ENCODE measurements at places on chromosomes 2 and 18.

DNA sequence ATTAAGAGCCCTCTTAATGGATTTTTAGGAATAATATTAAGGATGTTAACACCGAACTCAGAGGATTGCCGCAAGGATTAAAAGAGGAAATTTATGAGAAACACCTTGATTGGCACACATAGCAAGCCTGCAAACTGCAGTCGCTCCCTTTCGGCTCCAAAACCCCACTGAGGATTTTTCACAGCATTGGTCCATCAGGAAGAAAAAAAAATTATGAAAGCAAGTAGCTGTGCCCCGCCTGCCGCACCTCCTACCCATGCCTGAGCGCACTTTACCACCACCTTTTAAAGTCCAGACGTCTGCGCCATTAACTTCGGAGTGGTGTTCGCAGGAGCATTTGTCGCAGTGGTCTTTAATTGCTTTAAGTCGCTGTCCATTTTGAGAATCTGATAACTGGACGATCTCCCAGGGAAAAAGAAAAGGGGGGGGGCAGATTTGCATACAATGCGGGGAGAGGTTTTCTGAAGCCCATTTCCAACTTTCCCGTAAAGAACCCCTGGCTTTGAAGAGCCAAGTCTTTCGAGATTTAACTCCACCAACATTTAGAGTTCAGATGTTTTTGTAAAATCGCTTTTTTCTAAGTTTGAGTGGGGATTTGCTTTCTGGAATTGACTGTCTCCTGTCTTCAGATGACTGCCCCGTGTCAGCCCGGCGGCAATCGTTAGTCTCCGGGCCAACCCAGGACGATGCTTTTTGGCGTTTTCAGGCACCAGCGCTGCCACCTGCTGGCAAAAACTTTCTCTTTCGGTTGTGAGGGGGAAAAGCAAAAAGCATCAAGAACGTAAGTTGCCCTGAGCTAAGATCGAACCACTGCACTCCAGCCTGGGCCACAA lies 913 bp upstream of the TRABD2A start:
- peak overlapping the region; percentile 92 for H3K27ac ChIP-seq
- peaks cover 27% of the 10 kb centered on the region for H3K4me1 ChIP-seq
- peak overlapping the region; percentile 94 for H3K4me3 ChIP-seq
- H3K27me3 ChIP-seq, result no peaks in the 10 kb centered on the region
- peaks cover 9% of the 10 kb centered on the region for H3K36me3 ChIP-seq

GRCh38 chr2:152304836-152305235 lies 30.1 kb upstream of the FMNL2 start:
- no peaks in the 10 kb centered on the region for H3K36me3 ChIP-seq
- peaks cover 42% of the 10 kb centered on the region for H3K27me3 ChIP-seq
- DNase-seq, result no peak
- no peak overlapping the region for H3K4me3 ChIP-seq
- no peak overlapping the region for H3K27ac ChIP-seq
- no peaks in the 10 kb centered on the region for H3K4me1 ChIP-seq

DNA sequence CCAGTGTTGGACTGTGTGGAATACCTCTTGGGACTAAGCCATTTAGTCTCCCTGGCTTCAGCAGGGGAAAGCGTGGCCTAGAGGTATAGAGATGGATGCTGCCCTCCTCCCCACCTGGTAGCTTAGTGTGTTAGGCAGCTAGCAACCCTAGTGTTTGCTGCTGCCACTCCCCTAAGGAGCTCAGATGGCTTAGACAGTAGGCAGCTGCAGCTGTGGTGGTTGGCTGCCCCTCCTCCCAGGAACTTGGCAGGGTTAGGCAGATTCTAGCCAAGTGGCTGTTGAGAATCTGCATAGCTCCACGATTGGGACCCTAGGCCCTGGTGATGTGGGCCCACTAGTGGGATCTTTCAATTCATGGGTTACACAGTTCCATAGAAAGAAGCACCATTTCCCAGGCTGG lies 550.4 kb upstream of the CHAC2 start:
- no peaks in the 10 kb centered on the region for H3K27me3 ChIP-seq
- DNase-seq, result no peak
- H3K27ac ChIP-seq, result no peak overlapping the region
- H3K4me3 ChIP-seq, result no peak overlapping the region
- H3K4me1 ChIP-seq, result no peaks in the 10 kb centered on the region
- no peaks in the 10 kb centered on the region for H3K36me3 ChIP-seq

DNA sequence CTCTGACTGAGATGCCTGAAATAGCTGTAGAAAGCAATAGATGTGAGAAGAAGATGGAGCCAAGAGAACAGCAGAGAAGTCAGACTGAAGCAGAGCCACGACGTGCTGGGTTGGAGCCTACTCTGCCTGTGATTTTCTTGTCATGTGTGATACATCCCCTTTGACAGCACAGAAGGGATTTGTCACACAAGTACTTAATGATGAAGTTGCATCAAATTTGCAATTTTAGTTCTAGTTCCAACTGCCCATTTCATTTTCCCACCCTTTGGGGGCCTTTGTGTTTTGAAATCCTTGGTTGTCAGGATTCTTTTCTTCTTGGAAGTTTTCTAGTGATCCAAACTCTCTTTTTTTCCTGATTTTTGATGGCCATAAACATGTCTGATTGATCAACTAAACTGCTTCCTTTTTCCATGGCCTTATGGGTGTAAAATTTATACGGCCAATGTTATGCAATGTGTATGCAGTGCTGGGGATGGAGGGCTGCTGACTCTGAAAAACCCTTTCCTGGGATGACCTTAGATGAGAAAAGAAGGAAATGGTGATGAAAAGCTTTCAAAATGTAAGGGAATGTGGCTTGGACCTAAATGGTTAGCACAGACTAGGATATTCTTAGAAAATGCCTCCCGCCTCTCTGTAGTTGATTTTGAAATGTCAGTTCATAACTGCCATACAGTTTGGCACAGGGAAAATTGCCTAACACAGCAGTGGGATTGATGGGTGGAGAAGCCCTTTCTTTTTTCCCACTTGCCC lies 9.6 kb upstream of the B3GNT2 start:
- no peak for DNase-seq
- H3K36me3 ChIP-seq, result no peaks in the 10 kb centered on the region
- H3K4me3 ChIP-seq, result no peak overlapping the region
- no peak overlapping the region for H3K27ac ChIP-seq

- H3K36me3 ChIP-seq, result peaks cover 3% of the 10 kb centered on the region
- H3K4me1 ChIP-seq, result no peaks in the 10 kb centered on the region
- H3K4me3 ChIP-seq, result no peak overlapping the region
Measured at GRCh38 chr2:221350616-221351015, 221.5 kb downstream of the EPHA4 start.

DNA sequence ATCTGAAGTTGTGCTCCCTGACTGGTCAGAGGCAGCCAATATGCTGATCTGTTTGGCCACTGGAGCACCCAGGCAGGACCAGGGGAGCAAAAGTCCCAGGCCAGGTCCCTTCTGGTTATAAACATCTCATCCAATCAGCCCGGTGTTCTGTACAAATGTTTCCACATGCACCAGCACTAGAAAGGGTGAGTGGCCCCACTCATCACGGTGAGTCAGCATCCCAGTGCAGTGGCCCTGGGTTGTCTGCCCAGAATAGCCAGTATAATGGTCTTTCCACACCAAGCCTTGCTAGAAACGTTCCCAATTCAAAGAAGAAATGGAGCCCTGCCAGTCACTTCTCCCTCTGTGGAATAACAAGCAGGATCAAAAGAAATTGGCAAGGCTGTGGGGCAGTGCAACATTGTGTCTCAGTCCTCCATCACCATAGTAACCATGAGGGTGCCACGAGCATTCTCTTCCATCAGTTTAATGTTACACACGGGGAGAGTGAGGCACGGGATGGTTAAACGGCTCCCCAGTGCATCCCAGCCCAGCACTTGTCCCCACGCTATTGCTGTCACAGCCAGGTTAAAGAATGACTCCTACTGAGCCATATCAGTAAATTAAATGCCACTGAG lies 174.9 kb downstream of the SEPTIN10 start:
- no peaks in the 10 kb centered on the region for H3K4me1 ChIP-seq
- H3K27ac ChIP-seq, result no peak overlapping the region
- H3K27me3 ChIP-seq, result peaks cover 31% of the 10 kb centered on the region
- no peak overlapping the region for H3K4me3 ChIP-seq

- H3K4me3 ChIP-seq, result no peak overlapping the region
- H3K27me3 ChIP-seq, result peaks cover 24% of the 10 kb centered on the region
- peaks cover 2% of the 10 kb centered on the region for H3K4me1 ChIP-seq
- DNase-seq, result no peak
- no peak overlapping the region for H3K27ac ChIP-seq
Measured at GRCh38 chr2:152466041-152466440, 131.1 kb downstream of the FMNL2 start.

- no peaks in the 10 kb centered on the region for H3K27me3 ChIP-seq
- H3K4me1 ChIP-seq, result no peaks in the 10 kb centered on the region
- H3K27ac ChIP-seq, result no peak overlapping the region
- DNase-seq, result no peak
- H3K36me3 ChIP-seq, result peaks cover 2% of the 10 kb centered on the region
- no peak overlapping the region for H3K4me3 ChIP-seq
Measured at GRCh38 chr2:28164280-28164801, 228.3 kb upstream of the FOSL2 start.

- no peak overlapping the region for H3K4me3 ChIP-seq
- H3K4me1 ChIP-seq, result no peaks in the 10 kb centered on the region
- no peak for DNase-seq
- peaks cover 18% of the 10 kb centered on the region for H3K27me3 ChIP-seq
- no peak overlapping the region for H3K27ac ChIP-seq
Measured at GRCh38 chr18:51639541-51639940, 442.1 kb upstream of the MEX3C start.

- no peaks in the 10 kb centered on the region for H3K36me3 ChIP-seq
- H3K4me3 ChIP-seq, result no peak overlapping the region
- no peaks in the 10 kb centered on the region for H3K27me3 ChIP-seq
- DNase-seq, result no peak
- no peak overlapping the region for H3K27ac ChIP-seq
- peaks cover 5% of the 10 kb centered on the region for H3K4me1 ChIP-seq
Measured at GRCh38 chr18:3604498-3605408, 154.8 kb downstream of the TGIF1 start.

DNA sequence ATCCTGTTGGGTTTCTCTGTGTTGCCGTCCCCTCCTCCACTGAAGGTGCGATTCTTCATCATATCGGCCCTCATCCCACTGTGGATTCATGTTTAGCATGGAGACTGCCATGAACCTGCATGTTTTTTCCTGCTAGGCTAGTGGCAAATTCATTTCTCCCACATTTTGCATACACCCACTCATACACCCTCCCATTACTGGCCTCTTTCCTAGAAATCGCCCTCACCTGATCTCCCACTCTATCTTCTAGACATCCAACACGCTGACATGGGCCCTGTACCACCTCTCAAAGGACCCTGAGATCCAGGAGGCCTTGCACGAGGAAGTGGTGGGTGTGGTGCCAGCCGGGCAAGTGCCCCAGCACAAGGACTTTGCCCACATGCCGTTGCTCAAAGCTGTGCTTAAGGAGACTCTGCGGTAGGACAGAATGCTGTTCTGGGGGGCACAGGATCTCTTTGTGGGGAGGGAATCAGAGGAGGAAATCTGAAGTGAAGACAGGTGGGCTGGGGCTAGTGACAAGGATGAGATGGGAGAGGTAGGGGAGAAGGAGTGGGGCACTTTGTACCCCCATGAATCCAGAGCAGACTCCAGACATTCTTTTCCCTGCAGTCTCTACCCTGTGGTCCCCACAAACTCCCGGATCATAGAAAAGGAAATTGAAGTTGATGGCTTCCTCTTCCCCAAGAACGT lies 17.7 kb downstream of the PRKAG3 start:
- no peaks in the 10 kb centered on the region for H3K4me1 ChIP-seq
- H3K27ac ChIP-seq, result no peak overlapping the region
- DNase-seq, result no peak
- H3K4me3 ChIP-seq, result no peak overlapping the region

GRCh38 chr2:42021464-42021863 lies 26.4 kb upstream of the PKDCC start:
- H3K4me1 ChIP-seq, result no peaks in the 10 kb centered on the region
- H3K27me3 ChIP-seq, result peaks cover 16% of the 10 kb centered on the region
- H3K36me3 ChIP-seq, result no peaks in the 10 kb centered on the region
- H3K27ac ChIP-seq, result no peak overlapping the region

GRCh38 chr2:9753665-9754531 lies 89.4 kb upstream of the TAF1B start:
- peak overlapping the region; percentile 92 for H3K27ac ChIP-seq
- peaks cover 12% of the 10 kb centered on the region for H3K36me3 ChIP-seq
- peak overlapping the region; percentile 91 for H3K4me3 ChIP-seq
- DNase-seq, result peak; percentile 51
- no peaks in the 10 kb centered on the region for H3K27me3 ChIP-seq

GRCh38 chr2:237315829-237316225 lies 98.1 kb downstream of the COL6A3 start:
- H3K4me3 ChIP-seq, result no peak overlapping the region
- H3K27me3 ChIP-seq, result peaks cover 33% of the 10 kb centered on the region
- H3K4me1 ChIP-seq, result no peaks in the 10 kb centered on the region

- no peak overlapping the region for H3K4me3 ChIP-seq
- H3K27ac ChIP-seq, result no peak overlapping the region
- H3K27me3 ChIP-seq, result peaks cover 34% of the 10 kb centered on the region
- H3K4me1 ChIP-seq, result peaks cover 3% of the 10 kb centered on the region
- no peak for DNase-seq
Measured at GRCh38 chr2:176488431-176488830, 219.2 kb downstream of the MTX2 start.

DNA sequence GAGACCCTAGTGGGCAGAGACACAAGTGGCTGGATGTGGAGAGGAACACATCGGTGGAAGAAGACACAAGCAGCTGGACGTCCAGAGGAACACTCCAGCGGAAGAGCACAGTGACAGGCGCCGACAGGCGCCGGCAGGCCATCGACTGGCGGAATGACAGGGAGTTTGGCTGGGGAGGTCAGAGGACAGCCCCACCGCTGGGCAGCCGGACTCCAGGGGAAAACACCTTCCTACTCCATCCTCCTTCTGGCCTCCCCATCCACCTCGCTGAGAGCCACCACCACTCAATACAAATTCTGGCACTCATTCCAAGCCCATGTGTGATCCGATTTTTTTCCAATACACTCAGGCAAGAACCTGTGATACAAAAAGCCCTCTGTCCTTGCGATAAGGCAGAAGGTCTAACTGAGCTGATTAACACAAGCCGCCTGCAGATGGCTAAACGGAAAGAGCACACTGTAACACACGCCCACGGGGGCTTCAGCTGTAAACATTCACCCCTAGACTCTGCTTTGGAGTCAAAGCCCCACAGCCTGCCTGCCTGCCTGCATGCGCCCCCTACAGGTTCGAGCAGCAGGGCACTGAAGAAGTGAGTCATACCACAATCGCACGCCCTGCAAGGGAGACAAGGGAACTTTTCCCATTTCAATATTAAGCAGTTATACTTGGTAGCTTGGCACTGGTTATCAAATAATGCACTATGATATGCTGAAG lies 50.2 kb upstream of the LRP1B start:
- H3K27ac ChIP-seq, result no peak overlapping the region
- H3K4me3 ChIP-seq, result no peak overlapping the region
- no peaks in the 10 kb centered on the region for H3K4me1 ChIP-seq
- H3K36me3 ChIP-seq, result no peaks in the 10 kb centered on the region
- no peak for DNase-seq
- no peaks in the 10 kb centered on the region for H3K27me3 ChIP-seq

DNA sequence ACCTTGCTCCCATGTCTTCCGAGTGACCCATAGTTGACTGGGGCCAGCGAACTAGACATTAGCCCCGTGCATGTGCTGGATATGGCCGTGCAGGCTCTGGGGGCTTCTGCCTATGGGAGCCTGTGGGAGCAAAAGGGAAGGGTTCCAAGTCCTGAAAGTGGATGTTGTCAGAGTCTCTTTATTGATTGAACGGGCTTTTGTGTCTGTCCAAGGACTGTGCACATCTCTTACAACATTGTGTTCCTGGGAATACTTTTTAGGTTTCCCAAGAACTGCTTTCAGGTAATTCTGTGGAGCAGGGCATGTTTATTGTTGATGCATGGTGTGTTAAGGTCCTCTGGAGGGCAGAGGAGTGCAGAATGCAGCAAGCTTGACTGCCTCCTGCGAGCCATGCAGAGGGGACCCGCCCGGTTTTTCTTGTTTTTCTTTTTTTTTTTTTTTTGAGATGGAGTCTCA lies 5.0 kb downstream of the RNF144A start:
- H3K4me1 ChIP-seq, result peaks cover 66% of the 10 kb centered on the region
- H3K36me3 ChIP-seq, result peaks cover 8% of the 10 kb centered on the region
- no peaks in the 10 kb centered on the region for H3K27me3 ChIP-seq
- no peak for DNase-seq
- H3K4me3 ChIP-seq, result no peak overlapping the region
- H3K27ac ChIP-seq, result no peak overlapping the region

All from effector memory CD8-positive, alpha-beta T cell (primary cell).